ENCODE measurements at places on chromosomes 11 and 22. TPM values are rescaled to one million over a fixed set of nuclear protein-coding genes. Genes with fewer than 3 reads are reported as not detected.
A peak's percentile ranks its signal among the peaks of the same experiment; 100 is the strongest.

The OR5B21 gene
- total RNA-seq, result not detected

DNA sequence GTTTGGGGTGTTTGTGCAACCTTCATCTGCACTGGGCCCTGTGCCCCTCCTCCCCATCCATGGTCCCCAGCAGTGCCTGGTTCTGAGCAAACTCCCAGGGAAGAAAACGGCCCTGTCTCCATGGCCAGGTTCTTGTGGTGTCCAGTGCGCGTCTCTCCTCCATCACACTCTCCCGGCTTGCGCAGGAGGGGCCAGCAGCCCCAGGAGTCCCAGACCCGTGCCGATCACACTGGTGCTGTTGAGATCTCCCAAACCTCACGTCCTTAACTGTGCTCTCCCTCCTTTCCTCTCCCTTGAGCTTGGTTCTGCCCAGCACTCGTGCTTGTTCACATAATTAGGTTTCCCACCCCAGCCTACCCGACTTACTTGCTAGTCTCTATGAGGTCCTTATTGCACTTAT is 10.9 kb upstream of the GRK2 start:
- H3K36me3 ChIP-seq, result peaks cover 86% of the 10 kb centered on the region
- DNase-seq, result no peak
- H3K4me3 ChIP-seq, result no peak overlapping the region
- no peaks in the 10 kb centered on the region for H3K27me3 ChIP-seq
- H3K27ac ChIP-seq, result no peak overlapping the region

GRCh38 chr11:69931994-69932910 is 113.0 kb upstream of the FGF3 start:
- no peak for DNase-seq
- no peak overlapping the region for H3K4me3 ChIP-seq
- no peak overlapping the region for H3K27ac ChIP-seq
- no peaks in the 10 kb centered on the region for H3K4me1 ChIP-seq
- peaks cover 34% of the 10 kb centered on the region for H3K27me3 ChIP-seq

The MYBPC3 gene
- not detected for total RNA-seq

GRCh38 chr11:15127341-15127740 is 12.6 kb downstream of the INSC start:
- DNase-seq, result peak; percentile 81
- H3K27me3 ChIP-seq, result no peaks in the 10 kb centered on the region
- H3K36me3 ChIP-seq, result peaks cover 6% of the 10 kb centered on the region
- H3K4me1 ChIP-seq, result peaks cover 39% of the 10 kb centered on the region

The P2RY2 gene
- total RNA-seq, result 1.0 TPM

The B3GAT1 gene
- not detected for total RNA-seq
